ENCODE measurements at places on chromosomes 3 and 15.

DNA sequence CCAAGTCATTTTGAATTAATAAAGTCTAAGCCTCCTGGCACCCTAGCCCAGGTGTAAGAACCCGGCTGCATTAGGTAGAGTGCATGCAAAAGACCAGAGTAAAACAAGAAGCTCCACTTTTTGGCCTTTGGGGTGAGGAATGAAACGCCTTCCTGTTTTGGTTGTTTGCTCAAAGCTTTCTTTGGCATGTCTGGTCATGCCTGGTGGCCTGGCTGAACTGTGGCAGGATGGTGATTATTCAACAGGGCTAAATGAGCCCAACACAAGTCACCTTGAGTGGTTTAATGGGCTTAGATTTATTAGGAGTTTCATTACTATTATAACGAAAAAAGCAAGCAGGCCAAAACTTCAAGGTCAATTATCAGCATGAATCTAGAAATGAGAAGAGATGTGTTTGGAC is 40.9 kb upstream of the LDHAL6B start:
- DNase-seq, result no peak

GRCh38 chr3:16482194-16482769 is 31.2 kb downstream of the RFTN1 start:
- DNase-seq, result no peak

DNA sequence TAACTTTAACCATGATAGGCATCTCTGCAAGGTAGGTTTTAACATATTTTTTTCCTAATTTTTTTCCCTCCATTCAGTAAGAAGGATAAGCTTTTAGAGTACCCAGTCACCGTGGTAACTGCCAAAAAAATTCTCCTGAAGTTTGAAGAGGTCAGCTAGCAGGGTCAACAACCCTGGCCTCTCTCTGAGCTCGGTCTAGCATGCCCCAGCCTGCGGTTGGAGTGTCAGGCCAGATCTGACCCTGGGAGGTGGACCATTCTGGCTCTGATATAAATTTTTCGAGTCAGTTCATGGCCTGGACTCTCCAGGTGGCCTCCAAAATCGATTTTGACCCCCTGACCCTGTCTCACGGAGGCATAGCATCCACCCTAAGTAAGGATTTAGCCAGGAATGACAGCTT is 29.7 kb downstream of the SOX2 start:
- no peak for DNase-seq

DNA sequence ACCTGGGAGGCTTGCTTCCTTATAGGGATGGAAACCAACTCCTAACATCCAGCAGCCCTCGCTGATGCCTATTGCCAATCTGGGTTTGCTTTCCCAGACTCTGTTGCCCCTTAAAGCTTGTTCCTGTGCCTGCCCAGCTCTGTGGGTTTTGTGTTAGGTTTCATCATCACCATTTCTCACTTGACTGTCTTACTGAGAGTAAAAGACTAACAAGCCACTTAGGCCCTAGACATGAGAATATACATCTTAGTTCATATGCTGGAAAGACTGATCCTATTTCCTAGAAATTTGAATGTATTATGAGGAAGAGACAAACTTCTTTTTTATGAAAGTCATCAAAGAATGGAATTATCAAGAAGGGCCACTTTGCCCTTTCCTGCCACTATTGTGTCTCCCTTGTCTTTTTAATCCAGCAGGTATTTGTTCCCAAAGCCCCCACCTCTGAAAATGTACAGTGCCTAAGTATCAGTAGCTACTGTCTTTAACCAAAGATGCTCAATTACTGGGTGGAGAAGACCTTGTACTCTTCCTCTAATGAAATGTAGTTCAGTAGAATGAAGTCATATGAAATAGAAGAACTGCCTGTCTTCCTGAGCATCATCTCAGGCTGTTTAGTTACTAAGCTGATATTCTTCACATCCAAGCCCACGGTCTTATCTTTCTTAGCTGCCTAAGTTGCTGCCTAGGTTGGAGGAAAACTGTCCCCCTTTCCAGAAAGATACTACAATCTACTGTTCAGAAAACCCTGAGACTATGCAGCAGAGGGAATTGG is 59.8 kb upstream of the ZPLD1 start:
- DNase-seq, result no peak

- DNase-seq, result no peak
Measured at GRCh38 chr3:57383406-57383805, 90.9 kb upstream of the ASB14 start.

GRCh38 chr3:72160351-72160750 is 375.4 kb upstream of the PROK2 start:
- no peak for DNase-seq

- peak; percentile 40 for DNase-seq
Measured at GRCh38 chr3:126137490-126138130, 42.8 kb downstream of the ALDH1L1 start.

DNA sequence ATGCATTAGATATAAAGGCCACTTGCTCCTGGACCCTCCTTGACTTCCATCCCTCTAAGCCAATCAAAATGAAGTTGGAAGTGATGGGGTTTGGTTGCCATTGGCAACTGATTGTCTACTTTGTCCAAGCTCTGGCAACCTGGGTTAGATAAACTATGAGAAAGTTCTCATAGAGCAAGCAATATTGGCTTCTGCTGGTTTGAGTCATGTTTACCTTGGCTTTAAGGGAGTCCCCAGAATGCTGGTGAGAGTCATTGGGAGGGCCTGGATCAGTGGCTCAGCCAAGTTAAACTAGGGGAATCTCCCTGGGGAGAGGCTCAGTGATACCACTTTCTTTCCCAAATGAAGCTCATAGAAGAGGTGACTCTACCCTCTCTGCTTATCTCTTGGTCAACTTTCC is 176.3 kb upstream of the ROPN1 start:
- DNase-seq, result no peak

GRCh38 chr15:79401301-79401700 is 30.8 kb upstream of the MINAR1 start:
- DNase-seq, result no peak

DNA sequence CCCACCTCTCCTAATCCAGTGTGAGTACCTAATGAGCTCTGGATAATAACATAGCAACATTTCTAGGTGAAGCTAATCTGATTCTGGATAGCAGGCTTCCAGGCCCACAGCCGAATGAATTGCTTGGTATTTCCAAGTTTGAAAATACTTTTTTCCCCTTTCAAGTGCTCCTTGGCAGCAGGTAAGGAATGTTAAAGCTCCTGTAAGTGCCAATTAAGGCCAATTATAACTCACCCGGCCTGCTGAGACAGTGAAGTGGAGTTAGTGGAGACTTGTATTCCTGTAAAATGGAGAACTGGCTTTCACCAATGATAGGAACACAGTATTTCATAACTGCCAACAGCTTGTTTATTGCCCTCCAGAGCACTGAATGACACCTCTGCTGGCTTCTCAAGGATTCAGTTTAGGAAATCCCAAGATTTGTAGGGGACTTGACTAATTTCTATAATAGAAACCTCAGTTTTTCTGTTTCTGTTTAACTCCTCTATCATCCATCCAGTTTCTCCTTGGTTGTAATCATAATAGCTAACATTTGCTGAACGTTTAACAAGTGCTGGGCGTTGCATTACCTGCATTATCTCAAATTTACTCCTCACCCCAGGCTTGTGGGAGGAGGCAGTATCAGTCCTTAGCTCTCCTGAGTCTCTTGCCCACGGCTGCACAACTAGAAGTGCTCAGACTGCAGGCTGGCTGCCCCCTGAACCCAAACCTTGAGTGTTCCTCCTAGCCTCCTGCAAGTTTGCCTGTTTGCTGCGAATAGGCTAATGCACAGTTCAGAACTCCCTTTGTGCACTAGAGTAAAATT is 52.7 kb upstream of the SCAANT1 start:
- no peak for DNase-seq

- DNase-seq, result no peak
Measured at GRCh38 chr3:100173961-100174360, 59.7 kb upstream of the FILIP1L start.

DNA sequence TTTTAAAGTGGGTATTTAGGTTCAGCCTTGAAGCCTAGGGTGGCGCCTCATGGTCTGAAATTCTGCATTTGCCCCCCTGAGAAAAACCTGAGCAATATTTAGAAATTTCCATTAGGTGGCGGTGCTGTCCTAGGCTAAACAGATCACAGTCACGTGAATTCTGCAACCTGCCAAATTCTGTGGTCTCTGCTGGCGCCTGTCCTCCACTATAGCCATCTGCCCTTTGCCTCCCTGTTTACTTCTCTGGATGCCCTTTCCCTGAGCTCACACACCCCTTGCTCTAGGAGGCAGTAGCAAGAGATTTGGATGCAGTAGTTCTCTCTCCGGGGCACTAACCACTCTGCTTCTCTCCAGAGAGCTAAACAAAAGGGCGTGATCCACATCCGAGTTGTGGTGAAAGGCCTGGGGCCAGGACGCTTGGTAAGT is 9.1 kb downstream of the MRPS11 start:
- DNase-seq, result no peak

GRCh38 chr3:16294844-16295243 is 29.8 kb downstream of the OXNAD1 start:
- DNase-seq, result no peak

GRCh38 chr3:156416846-156417558 is 137.9 kb downstream of the SSR3 start:
- DNase-seq, result no peak

GRCh38 chr15:71352125-71352524 is 236.9 kb downstream of the THSD4 start:
- DNase-seq, result no peak

DNA sequence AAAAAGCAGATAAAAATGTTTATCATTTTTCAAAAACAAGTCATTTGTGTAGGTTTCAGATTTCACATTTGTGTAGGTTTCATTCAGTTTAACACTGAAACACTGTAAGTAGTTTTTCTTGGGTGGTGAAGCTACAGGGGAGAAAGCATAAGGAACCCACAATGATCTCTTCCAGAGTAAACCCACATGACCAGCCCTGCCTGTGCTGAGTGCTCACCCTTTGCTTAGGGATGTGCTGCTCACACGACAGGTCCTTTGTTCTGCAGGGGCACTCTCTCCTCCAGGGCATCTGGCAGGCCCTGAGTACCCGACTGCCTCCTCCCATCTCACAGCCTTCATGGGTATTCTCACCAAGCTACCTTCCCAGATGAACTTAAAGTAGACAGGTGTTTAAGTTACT is 28.9 kb downstream of the ZXDC start:
- DNase-seq, result no peak

DNA sequence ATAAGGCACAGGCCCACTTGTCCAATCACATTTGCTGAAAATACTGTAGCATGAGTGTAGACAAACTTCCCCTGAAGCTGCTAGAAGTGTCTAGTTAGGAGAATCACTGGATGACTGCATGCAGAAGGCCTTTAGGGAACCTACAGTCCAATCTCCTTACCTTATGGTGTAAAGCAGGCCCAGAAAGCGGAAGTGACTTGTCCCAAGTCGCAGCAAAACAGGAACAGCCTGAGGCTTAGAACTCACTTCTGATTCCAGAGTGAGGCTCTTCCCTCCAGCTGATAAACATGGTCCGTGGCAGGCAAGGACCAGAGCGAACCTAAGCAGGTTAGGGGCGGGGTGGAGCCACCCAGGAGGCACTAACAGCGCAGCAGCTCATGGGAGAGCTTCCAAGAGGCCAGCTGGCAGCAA is 2.5 kb downstream of the GRAMD2A start:
- no peak for DNase-seq

DNA sequence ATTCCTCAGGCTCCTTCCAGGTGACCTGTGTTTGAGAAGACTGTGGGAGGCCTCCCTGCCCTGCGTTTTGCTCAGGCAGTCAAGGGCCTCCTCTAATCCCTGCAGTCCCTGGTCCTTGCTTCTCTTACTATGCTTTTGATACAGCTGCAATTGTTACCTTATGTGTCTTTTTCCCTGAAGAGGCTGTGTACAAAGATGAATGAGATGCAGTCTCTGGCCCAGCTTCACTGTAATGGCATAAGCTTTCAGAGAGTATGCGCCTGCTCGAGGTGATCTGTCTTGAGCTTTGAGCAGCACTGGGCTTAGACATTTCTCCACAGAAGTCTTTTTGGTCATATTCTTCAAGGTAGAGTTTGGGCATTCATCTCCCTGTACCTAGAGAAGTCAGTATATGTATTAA is 129.6 kb downstream of the AKAP13 start:
- no peak for DNase-seq

GRCh38 chr3:53843195-53844177 is 2.7 kb downstream of the CHDH start:
- DNase-seq, result no peak

- DNase-seq, result no peak
Measured at GRCh38 chr3:133989936-133990702, 39.6 kb downstream of the SLCO2A1 start.

DNA sequence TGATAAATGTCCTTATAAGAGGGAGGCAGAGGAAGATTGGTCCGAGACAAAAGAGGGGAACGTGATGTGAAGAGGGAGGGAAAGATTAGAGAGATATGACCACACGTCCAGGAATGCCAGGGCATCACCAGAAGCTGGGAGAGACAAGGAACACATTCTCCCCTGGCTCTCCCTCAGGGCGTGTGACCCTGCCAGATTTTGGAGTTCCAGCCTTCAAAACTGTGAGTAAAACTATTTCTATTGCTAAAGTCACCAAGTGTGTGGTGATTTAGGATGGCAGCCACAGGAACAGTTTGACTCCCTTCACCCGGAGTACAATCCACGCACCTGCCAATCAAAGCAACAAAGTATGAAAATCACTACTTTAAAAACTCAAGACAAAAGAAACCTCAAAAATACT is 32.1 kb upstream of the TJP1 start:
- no peak for DNase-seq

- no peak for DNase-seq
Measured at GRCh38 chr3:20125289-20125688, 60.7 kb downstream of the SGO1 start.

DNA sequence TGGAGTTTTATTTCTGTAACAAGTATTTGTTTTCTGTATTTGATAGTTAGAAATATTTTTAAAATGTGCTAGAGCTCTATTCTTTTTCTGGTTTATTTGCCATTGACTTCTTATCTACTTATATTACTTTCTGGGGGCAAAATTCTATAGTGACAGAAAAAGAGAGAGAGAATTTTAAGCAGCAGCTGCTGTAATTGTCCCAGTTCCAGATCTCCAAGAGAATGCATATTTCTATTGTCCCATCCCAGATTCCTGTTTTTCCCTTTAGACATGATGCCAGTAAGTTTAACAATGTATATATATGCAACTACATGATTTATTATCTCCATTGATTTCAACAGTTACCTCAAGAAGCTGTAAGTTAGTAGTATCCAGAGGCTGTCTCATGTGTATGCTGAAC is 541.7 kb upstream of the ZNF385D start:
- DNase-seq, result no peak
